Erythroblast (primary cell): ENCODE measurements at places on chromosomes 3 and 15.

DNA sequence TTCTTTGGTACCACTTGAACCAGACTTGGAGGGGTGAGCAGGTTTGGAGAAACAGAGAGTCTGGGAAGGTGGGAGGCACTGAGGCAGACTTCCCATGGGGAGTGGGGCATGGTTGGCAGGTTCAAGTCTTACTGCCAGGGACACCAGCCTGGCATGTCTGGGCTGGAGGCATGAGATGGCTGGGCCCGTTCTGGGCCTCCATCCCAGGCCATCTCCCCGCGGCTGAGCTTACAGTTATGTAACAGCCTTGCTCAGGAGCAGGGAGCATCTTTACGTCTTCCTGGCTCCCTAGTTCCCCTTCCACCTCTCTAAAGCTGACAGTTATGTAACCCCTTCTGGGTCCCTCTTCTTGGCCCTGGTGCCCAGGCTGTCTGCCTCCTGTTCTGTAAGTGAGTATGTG is 12.4 kb downstream of the VIPR1 start:
- DNase-seq, result no peak

DNA sequence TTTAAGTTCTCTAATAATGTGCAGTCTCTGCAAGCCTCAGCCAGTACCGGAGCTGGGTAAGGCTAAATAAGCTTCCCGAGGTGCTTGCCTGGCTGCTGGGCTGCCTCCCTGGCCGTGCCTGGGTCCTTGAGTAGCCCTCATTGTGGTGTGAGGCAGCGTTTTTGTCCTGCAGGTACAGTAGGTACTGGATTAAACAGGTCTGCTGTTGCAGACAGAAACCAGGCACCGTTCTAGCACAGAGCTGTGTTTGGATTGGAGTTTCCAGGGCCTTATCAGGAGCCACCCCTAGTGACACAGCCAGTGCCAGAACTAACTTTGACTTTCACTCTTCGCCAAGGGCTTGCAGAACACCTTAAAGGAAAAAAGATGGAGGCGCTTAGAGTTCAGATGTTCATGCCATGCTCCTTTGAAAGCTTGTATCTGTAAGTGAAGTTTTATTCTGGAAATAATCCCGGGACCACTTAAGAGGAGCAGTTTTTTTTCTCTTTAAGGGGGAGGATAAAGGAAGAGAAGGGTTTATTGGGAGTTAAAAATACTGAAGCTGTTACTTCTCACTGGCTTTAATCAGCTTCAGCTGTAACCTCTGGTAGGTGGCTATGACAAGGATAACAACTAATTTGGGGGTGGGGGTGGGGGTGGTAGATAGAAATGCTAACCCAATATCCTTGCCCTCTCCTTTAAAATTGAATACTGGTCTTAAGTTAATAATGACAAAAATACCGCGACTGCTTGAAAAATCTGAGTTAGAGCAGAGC is 126.8 kb downstream of the MITF start:
- DNase-seq, result peak; percentile 11

DNA sequence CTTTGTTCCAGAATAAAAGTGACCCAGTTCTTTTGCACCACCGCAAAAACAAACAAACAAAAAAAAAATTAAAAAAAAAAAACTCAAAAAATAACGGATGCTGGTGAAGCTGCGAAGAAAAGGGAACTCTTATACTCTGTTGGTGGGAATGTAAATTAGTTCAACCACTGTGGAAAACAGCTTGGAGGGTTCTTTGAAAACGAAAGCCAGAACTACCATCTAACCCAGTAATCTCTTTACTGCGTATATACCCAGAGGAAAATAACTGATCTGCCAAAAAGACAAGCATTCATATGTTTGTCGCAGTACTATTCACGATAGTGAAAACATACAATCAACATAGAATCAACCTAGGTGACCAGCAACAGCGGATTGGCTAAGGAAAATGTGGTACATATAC is 298.9 kb upstream of the CBLB start:
- DNase-seq, result no peak

DNA sequence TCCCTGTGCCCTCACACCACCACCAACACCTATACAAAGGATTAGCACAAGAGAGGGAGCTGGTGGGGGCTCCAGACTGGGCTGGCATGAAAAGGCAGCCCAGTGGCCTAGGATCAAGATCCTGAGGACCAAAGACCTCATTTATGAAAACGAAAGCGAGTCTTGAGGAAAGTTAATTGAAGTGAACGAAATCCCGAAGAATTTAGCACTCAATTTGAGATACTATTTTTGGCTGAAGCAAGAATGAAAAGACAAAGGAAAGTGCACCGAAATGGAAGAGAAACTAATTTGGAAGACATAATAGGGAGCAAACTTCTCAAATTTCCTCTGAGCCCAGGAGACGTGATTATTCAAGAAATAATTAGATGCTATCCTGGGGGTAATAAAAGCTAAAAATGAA is 68.7 kb upstream of the SLC6A11 start:
- DNase-seq, result no peak

GRCh38 chr3:111954228-111954990 is 24.4 kb upstream of the ABHD10 start:
- no peak for DNase-seq
